ENCODE measurements at places on chromosomes 6 and 20.
A peak's percentile ranks its signal among the peaks of the same experiment; 100 is the strongest.

DNA sequence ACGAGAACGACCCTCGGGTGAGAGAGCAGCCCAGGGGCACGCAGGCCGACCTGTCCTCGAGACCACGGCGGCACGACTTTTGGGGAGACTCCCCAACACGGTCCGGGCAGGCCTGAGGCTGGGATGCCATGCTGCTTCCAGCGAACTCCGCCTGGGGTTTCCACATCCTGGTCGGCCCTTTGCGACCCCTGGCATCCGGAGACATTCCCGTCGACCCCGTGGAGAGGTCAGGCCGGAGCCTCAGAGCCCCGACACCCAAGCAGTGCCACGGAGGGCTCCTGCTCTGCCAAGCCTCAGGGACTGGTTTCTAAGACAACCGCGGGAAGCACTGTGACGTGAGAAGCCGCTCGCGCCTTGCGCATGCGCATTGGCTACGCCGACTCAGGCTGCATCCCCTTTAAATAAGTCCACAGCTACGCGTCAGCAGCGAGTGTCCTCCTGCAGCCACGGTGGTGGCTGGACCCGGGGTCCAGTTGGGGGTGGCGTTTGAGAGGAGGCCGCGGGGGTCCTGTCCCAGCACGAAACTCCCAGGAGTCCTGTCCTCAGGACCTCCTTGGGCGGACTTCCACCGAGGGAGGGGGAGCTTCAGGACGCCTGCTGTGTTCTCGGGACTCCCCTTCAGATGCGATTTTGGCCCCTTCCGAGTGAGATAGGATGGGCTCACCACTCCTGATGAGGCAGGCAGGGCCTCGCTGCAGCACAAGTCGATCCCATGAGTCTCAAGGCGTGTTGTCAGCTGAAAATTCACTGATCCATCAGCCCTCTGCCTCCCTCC lies 1089.3 kb upstream of the DEFB115 start:
- no peak for DNase-seq

DNA sequence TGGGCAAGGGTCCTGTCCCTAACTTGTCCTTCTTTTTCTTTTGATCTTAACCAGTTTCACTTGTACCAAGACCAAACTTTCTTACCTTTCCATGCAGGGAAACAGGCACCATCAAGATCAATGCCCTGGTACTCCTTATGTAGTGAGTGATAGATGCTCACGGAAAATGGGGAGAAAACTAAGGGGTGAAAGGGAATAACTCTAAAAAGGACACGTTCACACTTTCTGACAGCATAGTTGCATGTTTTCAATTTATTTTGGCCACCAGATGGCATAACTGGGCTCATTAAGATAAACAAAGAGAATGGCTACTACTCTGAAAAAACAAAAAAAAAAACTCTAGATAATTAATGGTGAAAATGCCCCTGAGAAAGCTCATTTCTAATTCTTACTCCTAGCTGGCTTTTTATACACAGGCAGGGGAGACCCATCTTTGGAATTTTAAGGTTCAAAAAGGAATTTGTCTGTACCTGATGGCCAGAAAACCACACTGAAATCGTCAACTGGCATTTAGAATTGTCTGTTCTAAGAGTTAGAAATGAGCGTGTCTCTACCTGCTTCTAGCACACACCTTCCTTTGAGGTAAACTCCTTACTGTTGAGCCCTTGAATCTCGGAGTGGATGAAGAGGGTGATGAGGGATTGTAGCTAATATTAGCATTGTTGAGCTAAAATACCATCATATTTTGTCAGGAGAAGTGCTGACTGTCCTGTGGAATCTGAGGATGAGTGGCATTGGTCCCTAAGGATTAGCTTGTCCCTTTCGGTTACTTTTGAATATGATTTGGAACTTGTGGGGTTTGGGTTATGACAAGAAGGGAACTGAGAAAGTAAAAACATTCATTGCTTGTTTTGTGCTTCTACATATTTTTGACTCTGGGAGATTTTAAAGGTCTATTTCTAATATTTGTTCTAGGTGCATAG lies 62.2 kb upstream of the DDR1 start:
- DNase-seq: peak; percentile 73

- no peak for DNase-seq
These were observed 25.8 kb upstream of the TTPAL start for GRCh38 chr20:44449864-44450263.

- DNase-seq: no peak
These were observed 203.9 kb downstream of the HAO1 start for GRCh38 chr20:7736336-7736735.

GRCh38 chr6:56775498-56776166 lies 132.9 kb upstream of the DST start:
- no peak for DNase-seq

GRCh38 chr20:43068482-43068881 lies 121.2 kb downstream of the PTPRT start:
- DNase-seq: no peak

GRCh38 chr6:95286874-95287273 lies 290.5 kb upstream of the MANEA start:
- no peak for DNase-seq

DNA sequence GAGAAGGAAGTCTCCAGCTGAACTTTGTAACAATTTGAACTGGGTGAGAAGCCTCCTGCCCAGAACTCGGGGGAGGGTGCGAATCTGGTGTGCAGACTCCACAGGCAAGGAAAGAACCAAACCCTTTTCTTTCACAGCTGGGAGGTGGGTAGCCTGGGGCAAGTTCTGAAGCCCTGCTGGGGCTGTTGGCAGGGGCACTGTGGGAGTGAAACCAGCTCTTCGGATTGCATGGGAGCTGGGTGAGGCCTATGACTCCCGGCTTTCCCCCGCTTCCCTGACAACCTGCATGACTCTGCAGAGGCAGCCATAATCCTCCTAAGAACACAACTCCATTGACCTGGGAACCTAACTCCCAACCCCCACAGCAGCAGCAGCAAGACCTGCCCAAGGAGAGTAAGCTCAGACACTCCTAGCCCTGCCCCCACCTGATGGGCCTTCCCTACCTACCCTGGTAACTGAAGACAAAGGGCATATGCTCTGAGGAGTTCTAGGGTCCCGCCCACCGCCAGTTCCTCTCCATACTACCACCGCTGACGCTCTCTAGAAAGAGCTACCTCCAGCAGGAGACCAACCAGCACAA lies 37.5 kb downstream of the SOD2 start:
- DNase-seq: no peak

GRCh38 chr6:6969761-6970223 lies 138.0 kb upstream of the RREB1 start:
- DNase-seq: no peak

- DNase-seq: no peak
These were observed 240.8 kb upstream of the QKI start for GRCh38 chr6:163173741-163174140.

DNA sequence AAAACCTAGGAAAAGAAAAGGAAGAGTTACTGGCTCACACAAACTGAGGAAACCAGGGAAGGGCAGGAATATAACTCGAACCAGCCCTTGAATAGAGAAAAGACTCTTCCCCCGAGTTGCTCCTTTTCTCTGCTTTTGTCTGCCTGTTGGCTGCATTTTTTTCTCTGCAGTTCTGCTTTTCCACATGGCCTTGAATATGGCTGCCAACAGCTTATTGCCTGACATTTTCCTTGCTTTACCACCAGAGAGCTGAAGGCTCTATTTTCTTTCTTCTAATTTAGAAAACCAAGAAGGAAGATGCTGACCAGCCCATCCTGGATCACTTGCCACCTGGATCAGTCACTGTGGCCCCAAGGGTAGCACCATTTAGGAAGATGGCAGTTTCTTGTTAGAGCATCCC lies 164.8 kb upstream of the MAN1A1 start:
- no peak for DNase-seq

DNA sequence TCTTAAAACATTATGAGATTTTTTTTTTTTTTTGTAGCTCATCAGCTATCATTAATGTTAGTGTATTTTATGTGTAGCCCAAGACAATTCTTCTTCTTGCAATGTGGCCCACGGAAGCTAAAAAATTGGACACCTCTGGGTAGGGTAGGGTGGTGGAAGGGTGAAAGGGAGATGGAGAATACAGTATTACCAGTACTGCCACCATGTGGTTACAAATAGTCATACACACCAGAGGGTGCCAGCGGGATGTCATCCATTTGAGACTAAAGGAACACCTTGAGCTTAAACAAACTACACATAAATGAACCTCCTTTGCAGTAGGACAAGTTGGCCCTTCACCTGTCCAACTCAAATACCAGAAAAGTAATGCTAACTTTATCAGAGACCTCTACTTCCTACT lies 601.9 kb downstream of the HTR1B start:
- DNase-seq: peak; percentile 49

GRCh38 chr6:43386492-43386891 lies 17.0 kb upstream of the ZNF318 start:
- DNase-seq: peak; percentile 57

DNA sequence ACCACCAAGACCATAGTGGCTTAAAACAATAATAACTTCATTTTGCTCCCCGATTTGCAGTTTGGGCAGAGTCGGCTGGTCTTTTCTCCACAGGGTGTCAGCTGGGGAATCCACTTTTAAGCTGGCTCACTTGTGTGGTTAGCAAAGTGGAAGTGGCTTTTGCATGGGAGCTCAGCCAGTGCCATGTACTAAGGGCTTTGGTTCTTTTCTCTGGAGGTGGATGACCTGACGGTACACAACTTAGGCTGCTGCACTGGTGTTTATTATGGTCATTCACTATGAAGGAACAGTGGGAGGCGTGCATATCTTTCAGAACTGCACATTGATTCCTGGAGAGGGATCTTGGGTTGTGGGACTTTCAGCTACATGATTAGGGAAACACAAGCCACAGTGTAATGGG lies 141.0 kb downstream of the OR2B2 start:
- no peak for DNase-seq

DNA sequence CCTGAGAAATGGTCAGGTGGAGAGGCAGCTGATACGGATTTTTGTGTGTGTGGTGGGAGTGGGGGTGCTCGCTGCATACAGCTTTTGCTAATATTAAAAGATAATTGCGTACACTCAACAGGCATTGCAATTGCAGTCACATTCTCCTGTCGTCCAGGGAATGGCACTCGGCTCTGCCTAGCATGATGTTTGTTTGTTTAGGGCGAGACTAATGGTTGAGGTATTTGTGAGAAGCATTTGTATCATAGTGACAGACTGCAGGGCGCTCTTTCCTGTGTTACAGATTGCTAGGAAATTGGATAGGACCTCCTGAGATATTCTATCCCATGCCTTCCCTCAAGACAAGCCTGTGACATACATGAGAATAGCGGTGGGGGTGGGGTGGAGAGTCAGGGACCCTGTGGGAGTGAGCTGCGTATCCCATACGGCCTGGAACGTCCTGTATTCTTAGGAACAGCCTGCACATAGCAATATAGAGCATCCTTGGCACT lies 207.4 kb downstream of the SOX4 start:
- no peak for DNase-seq

DNA sequence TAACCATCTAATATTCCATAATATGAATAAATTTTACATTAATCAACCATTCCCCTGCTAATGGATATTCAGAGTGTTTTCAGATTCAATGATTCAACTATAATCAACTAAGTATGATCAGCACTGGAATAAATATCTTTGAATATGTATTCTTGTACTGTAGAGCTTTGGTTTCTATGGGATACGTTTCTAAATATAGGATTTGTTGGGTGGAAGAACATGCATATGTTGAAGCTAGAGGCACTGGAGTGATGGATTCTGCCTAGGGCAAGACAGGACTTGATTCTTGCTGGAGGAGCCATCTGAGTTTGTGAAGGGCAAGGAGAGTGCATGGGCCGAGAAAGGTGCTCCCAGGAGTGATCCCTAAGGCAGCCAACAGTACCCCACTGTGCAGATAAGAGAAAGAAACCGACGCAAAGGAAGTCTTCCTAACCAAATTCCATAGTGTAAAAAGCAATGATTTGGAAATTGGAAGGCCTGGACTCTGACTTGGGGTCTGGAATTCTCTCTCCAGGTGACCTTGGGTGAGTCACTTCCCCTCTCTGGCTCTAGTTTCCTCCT lies 418.7 kb downstream of the PREX1 start:
- DNase-seq: no peak

DNA sequence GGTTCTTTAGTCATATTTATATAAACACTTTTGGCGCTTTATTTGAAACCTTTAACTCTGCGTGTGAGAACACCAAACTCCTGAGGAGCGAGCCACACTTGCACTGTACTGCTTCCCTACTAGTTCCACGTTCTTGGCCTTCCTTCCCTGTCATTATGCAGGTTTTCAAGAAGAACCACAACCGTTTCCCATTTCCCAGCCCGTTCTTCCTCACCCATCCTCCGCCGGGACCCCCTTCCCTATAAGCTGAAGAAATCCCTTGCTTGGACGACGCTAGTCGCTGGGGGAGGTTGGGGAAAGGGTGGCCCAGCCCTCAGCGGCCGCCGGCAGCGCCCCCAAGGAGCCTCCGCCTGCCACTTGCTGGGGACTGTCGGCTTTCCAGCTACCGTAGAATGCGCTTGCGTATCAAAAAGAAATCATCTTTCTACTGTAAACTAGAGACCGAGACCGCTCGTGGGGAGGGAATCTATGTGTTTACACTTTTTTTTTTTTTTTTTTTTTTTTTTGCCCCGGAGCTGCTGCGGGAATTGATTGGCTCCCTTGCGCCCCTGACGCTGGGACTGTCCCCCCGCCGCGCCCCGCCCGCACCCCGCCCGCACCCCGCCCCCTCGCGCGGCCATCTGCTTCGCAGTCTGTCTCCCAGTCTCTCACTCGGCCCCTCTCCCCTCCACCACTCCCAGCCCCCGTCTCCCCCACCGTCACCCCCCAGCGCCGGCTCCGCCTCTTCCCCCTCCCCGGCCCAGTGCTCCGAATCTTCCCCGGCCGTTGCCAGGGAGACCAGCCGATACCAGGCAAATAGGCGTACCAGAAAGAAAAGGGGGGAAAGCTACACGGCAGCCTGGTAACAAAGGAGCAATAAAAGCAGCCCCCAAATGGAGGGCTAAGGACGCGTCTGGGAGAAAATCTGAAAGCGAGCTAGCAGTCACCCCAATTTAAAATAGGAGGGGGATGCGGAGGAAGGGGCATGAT lies 2.3 kb upstream of the MARCKS start:
- peak; percentile 56 for DNase-seq

- no peak for DNase-seq
These were observed 1222.7 kb upstream of the CITED2 start for GRCh38 chr6:140597181-140597580.

DNA sequence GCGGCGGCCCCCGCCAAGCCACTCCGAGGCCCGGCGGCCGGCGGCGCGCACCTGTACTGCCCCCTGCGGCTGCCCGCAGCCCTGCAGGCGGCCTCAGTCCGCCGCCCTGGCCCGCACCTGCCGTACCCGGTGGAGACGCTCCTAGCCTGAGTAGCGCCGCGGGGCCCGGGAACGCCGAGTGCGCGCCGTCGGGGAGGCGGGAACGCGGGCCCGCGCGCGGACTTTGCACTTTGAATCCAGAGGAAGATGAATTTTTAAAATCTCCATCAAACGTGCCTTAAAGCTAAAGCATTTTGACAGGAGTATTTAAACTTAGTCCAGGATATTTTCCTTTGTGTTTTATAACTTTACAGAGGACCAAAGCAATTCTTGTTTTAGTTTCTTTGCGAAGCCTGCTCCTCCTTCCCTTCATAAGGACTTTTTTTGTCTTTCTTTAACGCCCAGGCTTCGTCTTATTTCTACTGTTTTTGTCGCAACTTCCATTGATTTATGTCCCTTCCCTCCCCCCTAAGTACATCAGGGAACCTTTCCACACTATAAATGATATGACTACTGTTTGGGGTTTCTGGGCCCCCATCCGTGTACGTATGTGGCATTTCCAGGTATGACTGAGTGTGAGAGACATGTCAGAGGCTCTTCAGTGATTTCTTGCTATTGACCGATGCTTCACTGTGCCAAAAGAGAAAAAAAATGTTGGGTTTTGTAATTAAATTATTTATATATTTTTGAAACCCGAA lies 2.0 kb downstream of the FOXQ1 start:
- no peak for DNase-seq

- DNase-seq: peak; percentile 81
These were observed 27.3 kb downstream of the GSTA3 start for GRCh38 chr6:52881996-52882841.

Data from NAMALWA (cell line).